ENCODE measurements at places on chromosomes 16 and 17.
A peak's percentile ranks its signal among the peaks of the same experiment; 100 is the strongest.

- DNase-seq = no peak
These were observed 57.8 kb upstream of the TEX2 start for GRCh38 chr17:64320613-64321553.

DNA sequence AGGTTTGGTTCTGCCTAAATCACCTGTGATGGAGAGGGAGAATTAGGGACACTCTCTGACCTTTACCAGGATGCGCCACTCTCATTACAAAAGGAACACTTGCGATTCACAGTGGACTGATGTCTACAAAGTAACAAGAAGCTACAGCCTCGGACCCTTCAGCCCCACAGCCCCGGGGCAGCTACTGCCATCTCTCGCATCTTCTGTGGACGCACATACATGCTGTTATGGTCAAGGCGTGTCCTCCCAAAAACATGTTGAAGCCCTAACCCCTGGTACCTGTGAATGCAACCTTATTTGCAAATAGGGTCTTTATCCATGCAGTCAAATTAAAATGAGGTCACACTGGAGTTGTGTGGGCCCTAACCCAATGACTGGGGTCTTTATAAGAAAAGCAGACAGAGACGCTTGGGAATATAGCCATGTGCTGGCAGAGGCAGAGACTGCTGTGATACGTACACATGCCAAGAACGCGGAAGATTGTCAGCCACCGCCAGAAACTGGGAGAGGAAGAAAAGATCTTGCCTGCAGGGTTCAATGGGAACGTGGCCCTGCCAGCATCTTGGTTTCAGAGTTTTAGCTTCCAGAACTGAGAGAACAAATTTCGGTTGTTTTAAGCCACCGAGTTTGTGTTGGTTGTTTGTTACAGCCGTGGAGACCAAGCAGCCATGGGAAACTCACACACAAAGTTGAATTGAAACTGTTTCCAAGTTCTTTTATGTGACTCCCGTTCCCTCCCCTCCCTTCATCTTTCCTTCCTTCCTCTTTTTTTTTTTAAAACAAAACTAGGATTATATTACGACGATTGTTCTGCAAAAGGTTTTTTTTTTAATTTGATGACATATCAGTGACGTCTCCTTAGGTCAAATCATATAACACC, 23.1 kb downstream of the ATP2C2 start:
- no peak for DNase-seq

DNA sequence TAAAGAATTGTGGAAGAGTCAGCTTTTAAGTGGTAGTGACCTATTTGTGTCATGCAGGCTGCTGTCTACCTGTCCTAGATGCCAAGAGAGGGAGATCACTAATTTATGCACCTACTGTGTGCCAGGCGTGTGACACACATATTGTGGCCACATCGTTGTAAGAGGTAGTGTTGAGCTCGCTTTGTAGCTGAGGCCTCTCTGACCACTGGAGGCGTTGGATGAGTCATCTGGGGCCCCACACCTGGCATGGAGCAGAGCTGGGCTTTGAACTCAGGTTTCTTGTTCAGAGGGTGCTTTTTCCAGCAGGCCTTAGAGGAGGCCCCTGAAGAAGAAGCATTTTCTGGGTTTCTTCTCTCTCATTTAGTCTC, 52.3 kb upstream of the LGALS9 start:
- no peak for DNase-seq

DNA sequence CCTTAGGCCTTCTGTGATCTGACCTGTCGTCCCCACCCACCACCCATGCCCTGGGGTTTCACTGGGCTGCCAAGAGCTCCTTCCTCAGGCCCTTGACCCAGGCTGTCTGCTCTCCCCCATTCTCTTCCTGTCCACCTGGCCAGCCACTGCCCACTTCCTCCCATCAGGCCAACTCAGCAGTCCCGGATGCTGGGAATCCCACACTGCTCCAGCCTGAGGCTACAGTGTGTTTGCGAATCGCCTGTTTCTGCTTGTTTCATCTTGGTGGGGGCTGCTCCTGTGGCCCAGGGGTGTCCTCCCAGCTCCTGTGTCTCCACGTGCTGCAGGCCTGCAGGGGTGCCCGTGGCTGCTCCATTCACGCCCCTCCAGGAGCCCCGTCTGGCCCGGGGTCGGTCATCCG, 839 bp upstream of the METRN start:
- DNase-seq = no peak

- DNase-seq = no peak
These were observed 47.5 kb downstream of the WNT3 start for GRCh38 chr17:46770818-46771560.

DNA sequence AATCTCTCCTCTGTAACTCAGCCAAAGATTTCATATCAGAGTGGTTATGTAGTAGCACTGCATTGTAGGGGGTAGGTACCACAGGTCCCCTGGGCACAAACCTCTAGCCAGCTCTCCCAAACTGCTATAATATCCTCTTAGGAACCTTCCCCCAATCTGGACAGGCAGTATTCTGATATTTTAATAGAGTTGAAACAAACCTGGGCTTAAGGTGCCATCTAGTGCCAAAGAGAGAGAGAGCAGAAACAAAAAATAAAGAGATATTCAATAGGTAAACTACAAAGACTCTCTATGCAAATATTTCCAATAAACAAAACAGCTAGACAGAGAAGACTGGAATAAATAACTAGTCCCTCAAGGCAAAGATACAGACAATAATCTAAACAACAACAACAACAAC, 1070.0 kb downstream of the CDH11 start:
- no peak for DNase-seq

GRCh38 chr17:19978209-19978802, 678 bp upstream of the AKAP10 start:
- DNase-seq = no peak

DNA sequence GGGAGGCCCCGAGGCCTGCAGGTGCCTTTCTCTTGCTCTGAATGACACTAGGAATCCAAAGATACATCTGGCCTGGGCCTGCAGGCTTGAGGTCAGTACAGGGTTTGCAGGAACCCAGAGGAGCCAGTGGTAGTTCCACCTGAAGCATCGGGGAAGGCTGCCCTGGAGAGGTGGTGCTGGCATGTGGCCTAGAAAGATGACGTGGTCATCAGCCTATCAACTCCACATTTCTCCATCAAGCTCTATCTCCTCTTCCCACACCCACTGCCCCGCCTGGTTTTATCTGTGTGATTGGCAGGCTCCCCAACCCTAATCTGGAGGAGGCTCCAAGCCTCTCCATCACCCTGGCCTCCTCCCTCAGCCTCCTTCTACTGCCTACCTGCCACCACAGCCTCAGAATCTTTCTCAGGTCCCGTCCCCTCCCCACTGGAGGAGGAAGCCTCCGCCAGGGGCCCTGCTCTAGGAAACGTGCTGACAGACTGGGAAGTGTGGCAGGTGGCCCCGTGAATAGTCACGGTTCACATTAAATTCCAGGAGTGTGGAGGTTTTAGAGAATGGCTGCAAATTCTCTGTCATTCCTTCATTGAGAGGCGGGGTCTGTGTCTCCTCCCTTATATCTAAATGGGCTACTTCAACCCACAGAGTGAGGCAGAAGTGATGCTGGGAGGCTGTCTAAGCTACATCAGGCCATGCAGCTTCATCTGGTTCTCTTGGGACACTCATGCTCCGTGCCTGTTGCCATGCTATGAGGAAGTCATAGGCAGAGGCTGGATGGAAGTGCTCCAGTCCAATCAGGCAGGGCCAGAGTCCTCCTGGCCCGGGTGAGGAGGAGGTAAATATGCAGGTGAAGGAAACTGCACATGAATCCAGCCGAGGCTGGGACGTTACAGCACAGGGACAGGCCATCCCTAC, 11.4 kb upstream of the MAP2K3 start:
- no peak for DNase-seq

GRCh38 chr17:19676896-19677295, 28.3 kb downstream of the ALDH3A2 start:
- no peak for DNase-seq

- DNase-seq = no peak
These were observed 925 bp downstream of the ZNF689 start for GRCh38 chr16:30609002-30609925.

DNA sequence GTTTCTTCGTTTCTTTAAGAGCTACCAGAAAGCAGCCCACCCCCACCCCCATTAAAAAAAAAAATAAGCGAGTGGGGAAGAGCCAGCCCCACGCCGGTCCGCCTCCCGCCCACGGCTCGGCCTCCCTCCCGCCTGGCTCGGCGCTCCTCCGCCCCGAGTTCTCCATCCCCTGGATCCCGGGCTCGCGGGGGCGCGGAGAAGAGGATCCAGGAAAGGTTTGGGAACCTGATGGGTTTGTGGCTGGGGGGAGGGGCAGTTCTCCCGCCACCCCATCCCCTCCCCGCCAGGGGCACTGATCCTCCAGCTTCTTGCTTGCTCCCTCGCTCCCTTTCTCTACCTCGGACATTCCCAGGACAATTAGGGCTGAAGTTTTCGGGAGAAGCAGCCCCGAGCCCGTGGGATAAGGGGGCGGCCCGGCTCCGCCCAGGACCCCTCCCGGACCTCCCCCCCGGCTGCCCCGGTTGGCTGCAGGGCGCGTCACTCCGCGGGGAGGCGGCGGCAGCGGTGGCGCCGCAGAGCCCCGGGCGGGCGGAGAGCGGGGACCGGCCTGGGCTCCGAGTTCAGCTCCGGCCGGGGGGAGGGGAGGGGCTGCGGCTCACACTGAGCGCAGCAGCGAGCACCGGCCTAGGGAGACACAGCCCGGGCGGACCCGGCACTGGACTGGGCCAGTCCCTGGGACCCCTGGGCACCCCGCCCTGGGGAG, 1.0 kb upstream of the SALL1 start:
- DNase-seq = no peak

GRCh38 chr17:39812466-39812865, 51.6 kb downstream of the IKZF3 start:
- no peak for DNase-seq

DNA sequence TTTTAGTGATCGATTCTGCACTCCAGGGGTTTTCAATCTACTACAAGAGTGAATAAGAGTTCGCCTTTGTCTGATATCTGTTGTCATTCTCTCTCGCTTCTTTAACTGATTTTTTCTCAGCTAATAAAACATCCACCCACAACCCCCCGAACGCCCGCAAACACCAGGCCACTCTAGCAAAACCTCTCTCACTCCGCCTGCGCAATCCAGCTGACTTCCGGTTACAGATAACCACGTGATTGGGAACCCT, 338 bp upstream of the RPL19 start:
- no peak for DNase-seq

DNA sequence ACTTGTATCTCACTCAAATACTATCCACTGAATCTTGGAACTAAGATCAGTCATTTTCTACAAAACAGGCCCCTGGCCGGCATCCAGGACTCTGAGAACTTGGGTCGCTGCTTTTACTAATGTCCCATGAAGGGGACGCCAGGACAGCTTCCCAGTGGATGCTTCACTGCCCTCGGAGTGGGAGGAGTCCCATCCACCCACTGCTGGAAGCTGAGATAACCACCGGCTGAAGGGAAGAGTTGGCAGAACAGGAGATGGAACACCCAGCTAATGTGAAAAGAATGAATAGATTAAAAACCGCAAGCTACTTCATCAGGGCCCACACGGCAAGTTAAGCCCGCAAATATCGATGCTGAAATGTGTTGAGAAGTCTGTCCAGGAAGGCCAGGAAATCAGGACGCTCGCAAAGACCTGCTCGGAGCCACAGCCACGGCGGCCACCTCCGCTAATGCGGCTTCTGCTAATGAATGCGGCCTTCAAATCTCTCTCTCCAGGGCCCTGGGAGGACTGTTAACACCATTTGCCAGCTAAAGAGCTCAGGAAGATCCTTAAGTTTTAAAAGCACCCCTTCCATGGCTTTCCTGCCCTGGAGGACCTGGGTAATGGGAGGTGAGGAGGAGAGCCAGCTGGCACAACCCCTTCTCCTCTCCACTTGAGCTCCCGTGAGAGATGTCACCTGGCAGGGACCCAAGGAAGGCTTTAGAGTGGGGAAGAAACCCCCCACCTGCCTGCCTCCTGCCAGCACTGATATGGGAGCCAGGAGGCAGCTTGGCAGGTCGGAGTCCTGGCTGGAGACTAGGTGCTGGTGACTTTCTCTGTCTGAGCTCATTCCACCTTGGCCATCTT, 226.6 kb upstream of the RPL38 start:
- DNase-seq = no peak

DNA sequence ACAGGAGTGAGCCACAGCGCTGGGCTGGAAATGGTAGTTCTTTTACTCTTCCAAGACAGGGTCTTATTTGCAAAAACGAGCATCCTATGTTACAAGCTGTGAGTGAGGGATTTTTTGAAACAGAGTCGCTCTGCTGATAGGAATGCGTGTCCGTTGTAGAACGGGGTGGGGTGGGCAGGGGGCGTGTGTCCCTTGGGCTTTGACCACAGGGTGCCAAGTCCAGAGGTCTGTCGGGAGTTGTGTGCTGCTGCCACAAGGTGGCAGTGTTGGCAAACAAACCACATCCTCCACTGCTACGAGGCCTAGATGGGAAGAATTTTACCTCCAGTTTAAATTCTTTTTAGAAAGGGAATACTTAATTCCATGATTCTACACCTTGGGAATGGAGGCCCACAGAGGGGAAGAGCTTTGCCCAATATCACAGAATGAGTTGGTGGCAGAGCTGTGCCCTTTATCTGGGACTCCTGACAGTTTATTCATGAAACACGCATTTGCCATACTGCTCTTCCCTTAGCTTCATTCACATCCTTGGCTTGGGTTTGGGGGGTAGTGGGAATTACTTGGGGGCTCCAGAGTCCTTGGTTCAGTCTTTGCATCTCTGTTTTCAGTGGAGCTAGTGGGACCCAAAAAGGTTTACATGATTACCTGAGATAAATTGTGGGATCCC, 30.6 kb upstream of the ETV4 start:
- DNase-seq = peak; percentile 51

DNA sequence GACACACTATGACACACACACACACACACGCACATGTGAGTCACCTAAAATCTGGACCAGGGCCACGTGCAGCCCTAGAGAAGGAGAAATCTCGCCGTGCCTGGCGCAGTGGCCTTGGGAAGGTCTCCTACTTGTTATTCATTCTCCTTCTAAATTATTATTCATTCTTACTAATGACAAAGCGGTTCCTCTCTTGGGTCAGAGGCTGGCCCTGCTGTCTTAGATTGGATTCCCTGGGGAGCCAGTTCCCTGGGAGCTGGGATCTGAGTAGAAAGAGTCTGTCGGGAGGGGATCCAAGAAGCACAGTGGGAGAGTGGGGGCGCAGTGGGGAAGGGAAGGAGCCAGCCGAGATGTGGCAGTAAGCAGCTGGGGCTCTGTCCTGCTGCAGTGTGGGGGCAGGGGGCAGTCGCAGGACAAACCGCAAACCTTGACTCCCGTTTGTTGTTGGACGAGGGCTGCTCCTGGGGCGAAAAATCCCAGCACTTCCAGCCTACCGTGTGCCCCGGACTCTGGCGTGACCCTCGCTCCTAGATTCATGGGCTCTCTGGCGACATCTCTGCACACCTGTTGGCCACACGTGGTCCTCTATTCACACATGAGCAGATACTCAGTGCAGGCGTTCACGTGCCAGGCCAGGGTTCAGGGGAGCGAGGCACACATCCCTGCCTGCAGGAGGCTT, 18.7 kb upstream of the JPH3 start:
- no peak for DNase-seq

- DNase-seq = no peak
These were observed 3.5 kb downstream of the CDH13 start for GRCh38 chr16:82630219-82630618.

- DNase-seq = no peak
These were observed 14.3 kb downstream of the ABCA3 start for GRCh38 chr16:2326191-2326590.
